Glomerular endothelial cell (primary cell): ENCODE measurements at places on chromosomes 2 and 18.
A peak's percentile ranks its signal among the peaks of the same experiment; 100 is the strongest.

- DNase-seq, result no peak
Measured at GRCh38 chr2:236179236-236180075, 11.3 kb upstream of the GBX2 start.

DNA sequence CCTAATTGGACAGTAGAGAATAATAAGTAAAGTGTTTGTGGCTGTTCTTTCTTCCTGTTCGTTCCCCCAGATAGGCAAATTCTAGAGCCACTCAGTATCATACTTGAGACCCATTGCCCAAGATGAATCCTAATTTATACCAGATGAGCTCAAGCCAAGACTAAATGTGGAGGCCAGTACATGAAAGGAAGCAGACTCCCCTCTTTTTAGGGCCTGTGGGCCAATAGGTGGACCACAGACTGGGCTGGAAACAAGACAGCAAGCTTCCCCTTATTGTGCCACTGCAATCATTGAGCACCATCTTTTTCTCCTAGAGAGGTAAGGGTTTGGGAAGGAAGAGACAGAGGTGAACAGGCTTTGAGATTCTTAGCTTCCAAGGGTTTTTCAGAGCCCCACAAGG, 141.9 kb downstream of the MGAT5 start:
- no peak for DNase-seq

DNA sequence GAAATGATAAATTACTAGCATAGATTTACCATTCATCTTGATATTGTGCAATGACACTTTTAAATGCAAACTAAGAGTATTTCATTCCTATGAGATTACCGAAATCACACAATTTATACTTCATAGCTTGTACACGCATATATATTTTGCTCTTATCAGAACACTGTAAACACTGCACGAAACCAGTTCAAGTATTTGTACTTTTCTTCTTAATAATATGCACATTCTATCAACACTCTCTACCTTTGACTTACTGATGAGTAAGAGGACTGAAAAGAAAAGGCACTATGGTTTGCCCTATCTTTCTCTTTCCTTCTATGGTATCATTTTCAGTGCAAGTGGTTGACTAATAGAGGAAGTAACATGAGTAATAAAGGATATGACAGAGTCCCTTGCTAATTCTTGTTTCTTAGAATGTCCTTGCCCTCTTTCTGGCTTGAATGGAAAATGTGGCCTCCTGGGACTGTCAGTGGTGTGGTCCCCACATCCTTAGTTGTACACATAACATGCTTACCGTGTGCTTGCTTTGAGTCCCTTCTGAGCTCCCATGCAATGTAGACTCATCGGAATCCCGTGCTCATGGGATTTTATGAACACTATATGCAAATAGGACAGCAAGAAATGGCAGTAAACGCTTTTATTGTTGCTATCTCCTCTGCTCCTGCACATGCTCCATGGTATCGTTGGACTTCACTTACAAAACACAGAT, 363.5 kb upstream of the TNP1 start:
- DNase-seq, result peak; percentile 84

- no peak for DNase-seq
Measured at GRCh38 chr2:18829251-18829902, 240.0 kb upstream of the NT5C1B start.
